ENCODE measurements at places on chromosomes 16 and 17. TPM values are rescaled to one million over a fixed set of nuclear protein-coding genes. Genes with fewer than 3 reads are reported as not detected.

- DNase-seq = no peak
Measured at GRCh38 chr17:12826431-12826830, 37.1 kb downstream of the ARHGAP44 start.

- DNase-seq = no peak
Measured at GRCh38 chr17:37829592-37830123, 84.8 kb upstream of the HNF1B start.

- no peak for DNase-seq
Measured at GRCh38 chr17:7878234-7878633, 10.4 kb upstream of the CHD3 start.

FOXN1 gene
- total RNA-seq = not detected

SNX20 gene
- not detected for total RNA-seq

TMEM235 gene
- total RNA-seq = not detected

PRSS8 gene
- 77.0 TPM for total RNA-seq

Measured in GM23338 (cell line).